ENCODE measurements at places on chromosomes 2 and 18. TPM values are rescaled to one million over a fixed set of nuclear protein-coding genes. Genes with fewer than 3 reads are reported as not detected.

DNA sequence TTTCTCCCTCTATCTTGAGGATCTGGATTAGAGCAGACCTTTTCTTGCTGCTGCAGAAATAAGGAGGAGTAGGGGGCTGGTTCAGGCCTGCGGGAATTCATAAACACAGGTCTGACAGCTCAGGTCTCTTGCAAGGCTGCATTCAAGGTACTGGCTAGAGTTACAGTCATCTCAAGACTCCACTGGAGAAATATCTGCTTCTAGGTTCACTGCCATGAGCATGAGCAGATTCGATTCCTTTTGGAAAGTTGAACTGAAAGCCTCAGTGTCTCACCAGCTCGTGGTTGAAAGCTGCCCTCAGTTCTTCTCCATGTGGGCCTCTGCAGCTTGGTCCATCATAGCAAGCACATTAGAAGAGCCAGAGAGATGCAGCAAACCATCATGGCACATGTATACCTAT lies 124.4 kb upstream of the SETBP1 start:
- no peak for DNase-seq

DNA sequence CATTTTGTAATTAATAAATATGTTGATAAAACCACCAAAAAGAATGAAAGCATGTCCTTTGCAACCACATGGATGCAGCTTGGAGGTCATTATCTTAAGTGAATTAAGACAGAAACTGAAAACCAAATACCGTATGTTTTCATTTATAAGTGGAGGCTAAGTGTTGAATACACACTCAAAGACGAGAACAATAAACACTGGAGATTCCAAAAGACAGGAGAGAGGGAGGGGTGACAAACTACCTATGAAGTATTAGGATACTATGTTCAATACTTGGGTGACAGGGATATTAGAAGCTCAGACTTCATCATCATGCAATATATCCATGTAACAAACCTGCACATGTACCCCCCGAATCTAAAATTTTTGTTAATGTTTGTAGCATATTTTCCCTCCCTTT lies 7.0 kb downstream of the ERLEC1 start:
- DNase-seq, result no peak

DNA sequence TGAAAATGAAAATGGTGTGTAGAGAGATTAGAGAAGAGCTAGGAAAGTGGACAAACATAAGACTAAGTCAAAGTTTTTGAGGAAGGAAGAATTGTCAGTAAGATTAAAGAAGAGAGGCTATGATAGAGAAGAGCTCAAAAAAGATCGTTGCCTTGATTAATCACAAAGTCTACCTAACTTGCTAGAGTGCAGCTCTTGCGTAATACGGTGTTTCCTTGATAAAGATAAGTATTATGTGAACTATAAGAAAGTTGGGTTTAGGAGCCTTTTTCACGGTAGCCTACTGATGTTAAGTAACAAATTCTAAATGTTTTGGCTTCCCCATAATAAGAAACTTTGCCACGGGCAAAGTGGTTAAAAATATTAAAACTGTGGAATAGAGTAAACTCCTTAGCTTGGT lies 226.4 kb upstream of the NRXN1 start:
- DNase-seq, result no peak

- DNase-seq, result peak; percentile 74
Observed at GRCh38 chr2:200655918-200656580, 70.2 kb downstream of the AOX1 start.

The CRYGD gene
- not detected for total RNA-seq

DNA sequence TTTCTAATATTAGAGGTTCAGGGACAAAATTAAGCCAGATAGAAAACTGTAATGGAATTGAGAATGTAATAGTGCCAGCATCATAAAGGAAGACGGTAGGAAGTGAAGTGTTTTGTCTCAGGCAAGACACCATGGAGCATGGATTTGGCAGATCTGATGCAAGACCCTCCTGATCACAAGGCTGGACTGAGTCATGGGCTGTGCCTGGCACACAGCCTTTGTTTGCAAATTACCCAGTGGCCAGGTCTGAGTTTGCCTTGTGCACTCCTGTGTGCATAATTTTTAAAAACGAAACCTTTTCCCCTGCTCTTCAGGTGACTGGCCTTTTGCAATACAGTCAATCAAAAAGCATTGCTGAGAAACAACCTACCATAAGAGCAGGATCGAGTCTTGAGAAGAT lies 2.0 kb upstream of the UPP2 start:
- no peak for DNase-seq

- DNase-seq, result peak; percentile 5
Observed at GRCh38 chr18:48821251-48821590, 129.5 kb downstream of the SMAD7 start.

DNA sequence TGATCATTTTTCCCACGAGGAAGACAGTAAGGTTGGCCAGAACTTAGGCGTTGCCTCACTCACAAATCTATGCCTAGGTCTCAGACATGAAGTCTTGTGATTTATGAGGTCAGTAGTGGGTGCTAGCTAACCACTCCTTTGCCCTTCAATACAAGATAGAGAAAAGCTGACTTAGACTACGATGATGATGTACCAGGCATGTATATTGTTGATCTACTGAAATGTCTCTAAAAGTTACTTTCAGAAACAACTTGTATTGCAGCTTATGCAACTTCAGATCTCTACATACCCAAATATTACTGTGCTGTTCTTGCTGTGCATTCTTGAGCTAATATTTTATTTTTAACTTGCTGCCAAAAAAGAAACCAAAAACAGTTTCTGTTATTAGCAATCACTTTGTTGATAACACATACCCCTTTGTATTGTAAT lies 30.6 kb downstream of the MAPRE2 start:
- DNase-seq, result no peak

DNA sequence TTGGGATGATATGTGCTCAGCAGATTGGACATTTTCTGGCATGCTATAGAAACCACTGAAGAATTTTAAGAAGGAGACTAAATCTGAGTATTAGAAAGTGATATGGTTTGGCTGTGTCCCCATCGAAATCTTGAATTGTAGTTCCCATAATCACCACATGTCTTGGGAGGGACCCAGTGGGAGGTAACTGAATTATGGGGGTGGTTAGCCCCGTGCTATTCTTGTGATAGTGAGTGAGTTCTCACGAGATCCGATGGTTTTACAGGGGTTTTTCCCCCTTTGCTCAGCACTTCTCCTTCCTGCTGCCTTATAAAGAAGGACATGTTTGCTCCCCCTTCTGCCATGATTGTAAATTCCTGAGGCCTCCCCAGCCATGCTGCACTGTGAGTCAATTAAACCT lies 535.9 kb upstream of the VRK2 start:
- DNase-seq, result no peak

The SCYGR6 gene
- total RNA-seq, result not detected

The MPP4 gene
- 1.2 TPM for total RNA-seq

The MRPL33 gene
- total RNA-seq, result 1,020 TPM

The SERPINB3 gene
- not detected for total RNA-seq

GRCh38 chr2:172084395-172084644 lies 987 bp upstream of the DLX1 start:
- no peak for DNase-seq

The IL36G gene
- not detected for total RNA-seq

The WDSUB1 gene
- 8.0 TPM for total RNA-seq

DNA sequence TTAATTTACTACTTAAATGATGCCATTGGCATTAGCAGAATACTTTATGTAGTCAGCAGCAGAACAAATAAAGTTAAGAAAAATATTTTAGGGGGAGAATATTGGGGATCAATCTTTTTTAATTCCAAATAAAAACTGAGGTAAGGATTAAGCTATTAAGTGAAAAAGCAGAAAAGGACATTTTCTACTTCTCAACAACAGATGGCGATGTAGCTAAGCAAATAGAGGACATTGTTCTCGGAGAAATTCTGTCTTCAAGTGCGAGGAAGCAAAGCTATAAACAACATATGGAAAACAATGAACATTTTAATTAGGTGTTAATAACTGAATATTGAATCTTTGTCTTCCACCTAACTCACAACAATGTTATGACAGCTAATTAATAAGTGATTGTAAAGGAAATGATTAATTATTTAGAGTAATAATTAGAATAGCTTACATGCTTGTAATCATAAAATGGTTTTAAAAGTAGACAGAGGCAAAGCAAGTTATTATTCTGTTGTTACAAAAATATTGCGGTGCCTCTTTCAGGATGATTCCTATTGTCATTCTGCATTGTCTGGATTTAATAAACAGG lies 32.9 kb upstream of the CCDC93 start:
- no peak for DNase-seq

DNA sequence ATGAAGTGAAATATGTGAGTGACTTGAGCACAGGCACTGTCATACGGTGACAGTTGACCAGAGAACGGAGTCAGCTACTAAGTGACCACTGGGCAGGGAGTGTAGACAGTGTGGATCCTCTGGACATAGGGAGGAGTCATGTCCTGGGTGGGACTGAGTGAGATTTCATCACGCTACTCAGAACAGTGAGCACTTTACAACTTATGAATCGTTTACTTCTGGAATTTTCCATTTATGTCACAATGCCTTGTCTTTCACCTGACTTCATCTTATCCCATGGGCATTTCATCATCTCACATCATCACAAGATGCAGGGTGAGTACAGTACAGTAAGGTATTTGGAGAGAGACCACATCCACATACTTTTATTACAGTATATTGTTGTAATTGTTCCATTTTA lies 29.0 kb downstream of the PTPRM start:
- DNase-seq, result no peak

The PLEK gene
- 19.4 TPM for total RNA-seq

- no peak for DNase-seq
Observed at GRCh38 chr2:204492417-204492816, 52.9 kb upstream of the PARD3B start.

- DNase-seq, result no peak
Observed at GRCh38 chr2:217661378-217661777, 341.4 kb downstream of the TNS1 start.

GRCh38 chr2:219542931-219543595 lies 546 bp downstream of the CHPF start:
- DNase-seq, result no peak

DNA sequence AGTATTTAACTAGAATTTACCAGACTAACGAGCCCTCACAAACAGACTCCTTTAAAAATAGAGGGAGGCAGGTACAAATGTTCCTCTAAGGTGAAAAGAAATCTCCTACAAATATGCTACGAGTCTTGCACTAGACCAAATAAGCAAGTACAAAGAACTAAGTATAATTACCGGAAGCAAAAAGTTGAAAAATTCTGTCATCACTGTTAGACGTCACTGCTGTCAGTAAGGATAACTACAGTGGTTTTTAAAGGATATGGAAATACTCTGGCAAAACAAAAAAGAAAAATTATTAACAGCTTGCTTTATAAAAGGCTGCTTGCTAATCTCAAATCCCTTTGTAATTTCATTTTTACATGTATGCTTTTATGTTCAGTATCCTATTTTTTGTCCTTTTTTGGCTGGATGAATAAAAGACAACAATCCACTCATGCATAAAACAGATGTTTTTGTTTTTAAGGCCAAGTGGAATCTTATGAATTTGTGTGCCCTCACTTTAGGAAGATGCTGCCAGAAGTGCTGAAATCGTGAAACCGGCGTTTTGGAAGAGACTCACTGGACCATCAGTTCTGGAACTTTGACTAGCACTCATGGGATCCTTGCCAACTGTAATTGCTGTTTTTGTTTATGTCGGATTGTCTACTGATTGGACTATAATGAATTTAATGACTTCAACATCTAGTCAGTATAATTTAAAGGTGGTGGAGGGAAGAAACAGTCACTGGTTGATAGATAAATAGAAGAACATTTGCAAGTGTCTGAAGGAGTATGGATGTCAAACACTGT lies 6.7 kb downstream of the ZNF521 start:
- DNase-seq, result no peak

The MYOM1 gene
- total RNA-seq, result 1.3 TPM

DNA sequence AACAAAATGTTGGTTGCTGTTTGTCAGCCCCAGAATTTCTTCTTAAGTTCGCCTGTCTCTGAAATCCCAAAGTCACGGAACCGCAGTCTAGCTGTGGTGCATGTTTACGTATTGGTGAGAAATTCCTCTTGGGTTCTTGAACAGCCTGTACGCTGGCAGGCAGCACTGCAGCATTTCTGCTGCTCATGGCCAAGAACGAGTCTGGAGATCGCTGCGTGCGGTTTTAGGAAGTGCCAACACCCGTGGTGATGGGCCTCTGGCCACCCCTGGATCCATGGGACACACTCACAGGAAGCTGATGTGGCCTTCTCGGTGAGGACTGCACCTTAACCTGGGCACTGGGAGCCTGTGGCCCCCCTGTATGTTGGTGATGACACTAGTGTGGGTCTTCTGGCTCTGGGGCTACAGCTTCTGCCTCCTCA lies 23.7 kb downstream of the ASB1 start:
- no peak for DNase-seq

DNA sequence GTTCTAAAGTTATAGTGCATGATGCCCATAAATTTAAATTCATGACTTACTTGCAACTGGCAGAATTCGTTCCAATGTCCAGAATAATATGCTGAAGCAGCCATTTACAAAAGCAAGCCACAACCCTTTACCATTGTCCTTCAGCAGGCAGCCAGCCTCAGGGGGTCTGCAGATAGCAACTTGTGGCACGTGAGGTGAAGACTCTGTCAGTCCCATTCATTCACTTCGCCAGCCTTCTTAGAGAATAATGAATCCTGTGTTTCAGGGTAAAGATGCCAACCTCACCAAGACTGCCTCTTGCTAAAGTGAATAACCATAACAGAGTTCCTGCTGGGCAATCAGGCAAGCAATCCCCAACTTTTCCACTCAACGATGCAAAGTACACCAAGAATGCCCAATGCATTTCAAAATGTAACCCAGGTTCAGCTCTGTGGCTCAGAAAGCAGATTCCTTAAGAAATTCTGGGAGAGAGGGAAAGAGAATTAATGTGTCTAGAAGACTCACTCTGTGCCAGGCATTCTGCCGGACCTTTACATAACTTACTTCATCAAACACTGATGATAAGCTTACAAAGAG lies 315.4 kb downstream of the NCKAP5 start:
- no peak for DNase-seq

DNA sequence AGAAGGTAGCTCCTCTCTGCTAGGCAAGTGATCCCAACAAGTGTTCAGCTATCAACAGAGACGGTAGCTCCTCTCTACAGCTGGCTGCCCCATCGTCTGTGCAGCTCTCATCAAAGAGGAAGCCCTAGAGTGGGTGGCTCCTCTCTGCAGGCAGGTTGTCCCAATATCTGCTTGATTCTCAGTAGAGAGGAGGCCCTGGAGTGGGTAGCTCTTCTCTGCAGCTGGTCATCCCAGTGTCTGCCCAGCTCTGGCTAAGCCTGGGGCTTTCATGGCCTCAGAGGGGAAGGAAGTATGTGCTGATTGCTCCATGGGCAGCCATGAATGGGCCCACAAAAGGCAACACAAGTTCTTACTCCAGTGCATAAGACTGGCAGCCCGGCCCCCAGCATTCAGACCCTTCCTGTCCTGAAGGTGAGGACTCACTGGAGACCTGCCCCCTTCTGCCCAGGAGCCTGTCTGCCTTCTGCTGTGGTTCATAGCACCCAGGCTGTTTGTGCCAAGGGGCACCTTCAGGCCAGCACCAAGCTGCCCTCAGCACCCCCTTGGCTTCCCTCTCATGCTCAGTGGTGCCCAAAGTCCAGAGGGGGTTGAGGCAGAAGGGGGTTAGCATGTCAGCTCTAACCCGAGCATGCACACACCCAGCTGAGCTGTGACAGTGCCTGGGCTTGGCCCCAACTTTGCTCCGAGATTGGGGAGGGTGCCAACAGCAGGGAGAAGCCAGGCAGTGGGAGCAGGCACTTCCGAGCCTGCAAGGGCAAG lies 48.9 kb downstream of the CCDC68 start:
- DNase-seq, result no peak

The UGT1A3 gene
- not detected for total RNA-seq

All from adrenal gland (tissue), 19 donors.